Osteocyte (in vitro differentiated cells): ENCODE measurements at places on chromosomes 7 and 10. TPM values are rescaled to one million over a fixed set of nuclear protein-coding genes. Genes with fewer than 3 reads are reported as not detected.

GRCh38 chr7:131020759-131021261 lies 286.8 kb upstream of the KLF14 start:
- no peak for DNase-seq

GRCh38 chr7:49433794-49434193 lies 339.6 kb upstream of the VWC2 start:
- no peak for DNase-seq

- DNase-seq: no peak
These were observed 26.4 kb downstream of the MACC1 start for GRCh38 chr7:20190560-20191390.

- DNase-seq: no peak
These were observed 1.5 kb upstream of the RALA start for GRCh38 chr7:39621784-39622411.

DNA sequence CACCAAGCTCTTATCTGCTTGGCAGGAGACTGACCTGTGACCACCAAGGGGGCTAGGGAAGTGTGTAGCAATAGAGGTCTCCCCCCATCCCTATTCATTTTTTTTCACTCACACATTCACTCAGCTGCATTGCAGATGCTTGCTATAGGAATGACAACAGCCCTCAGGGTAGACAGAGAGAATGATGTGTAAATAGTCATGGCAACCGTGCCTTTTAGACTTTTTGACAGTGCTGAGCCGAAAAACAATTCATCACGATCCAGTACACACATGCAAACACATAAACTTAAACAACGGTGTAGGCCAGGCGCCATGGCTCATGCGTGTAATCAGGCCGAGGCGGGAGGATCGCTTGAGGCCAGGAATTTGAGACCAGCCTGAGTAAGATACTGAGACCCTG lies 7.6 kb upstream of the ELN start:
- DNase-seq: no peak

DNA sequence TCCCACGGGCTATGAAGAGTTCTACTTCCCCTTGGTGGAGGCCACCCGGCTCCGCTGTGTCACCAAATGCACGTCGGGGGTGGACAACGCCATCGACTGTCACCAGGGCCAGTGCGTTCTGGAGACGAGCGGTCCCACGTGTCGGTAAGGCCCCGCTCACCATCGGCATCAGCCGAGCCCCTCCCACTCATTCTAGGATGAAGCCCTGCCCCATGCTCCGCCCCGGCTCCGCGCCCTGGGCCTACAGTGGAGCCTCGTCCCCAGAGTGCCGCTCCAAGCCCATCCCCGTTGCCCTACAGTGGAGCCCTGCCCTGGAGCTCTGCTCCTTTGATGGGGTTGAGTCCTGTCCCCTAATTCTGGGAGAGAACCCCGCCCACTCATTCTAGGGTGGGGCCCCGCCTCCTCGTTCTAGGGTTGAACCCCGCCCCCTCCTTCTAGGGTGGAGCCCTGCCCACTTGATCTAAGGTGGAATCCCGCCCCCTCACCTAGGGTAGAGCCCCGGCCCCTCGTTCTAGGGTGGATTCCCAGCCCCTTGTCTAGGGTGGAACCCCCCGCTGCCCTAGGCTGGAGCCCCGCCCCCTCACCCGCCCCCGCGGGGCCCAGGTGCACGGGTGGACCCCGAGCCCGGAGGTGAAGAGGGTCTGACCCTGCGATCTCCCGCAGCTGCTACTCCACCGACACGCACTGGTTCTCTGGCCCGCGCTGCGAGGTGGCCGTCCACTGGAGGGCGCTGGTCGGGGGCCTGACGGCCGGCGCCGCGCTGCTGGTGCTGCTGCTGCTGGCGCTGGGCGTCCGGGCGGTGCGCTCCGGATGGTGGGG lies 3.4 kb upstream of the MUC12 start:
- DNase-seq: peak; percentile 93

DNA sequence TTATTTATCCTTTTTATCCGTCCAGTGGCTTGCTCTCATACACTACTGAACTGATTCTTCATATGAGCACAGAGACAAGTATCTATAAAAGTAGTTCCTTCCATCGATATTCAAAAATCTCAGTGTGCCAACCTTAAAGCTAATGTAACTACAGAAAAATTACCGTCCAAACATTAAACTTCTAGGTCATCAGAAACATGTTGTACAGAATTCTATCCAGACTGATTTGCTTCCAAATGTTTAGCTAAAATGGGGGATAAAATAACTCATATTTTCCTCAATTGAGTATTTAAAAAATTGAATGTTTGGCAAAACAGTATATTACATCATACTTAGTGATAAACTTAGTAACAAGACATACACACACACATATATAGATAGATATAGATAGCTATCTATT lies 584.7 kb upstream of the SEMA3D start:
- no peak for DNase-seq

- DNase-seq: peak; percentile 97
These were observed at the start of gene SEMA3C for GRCh38 chr7:80918909-80919721. TSS of gene SEMA3C (minus strand) at chr7:80919051. CDS start at chr7:80916781, 2,270 bp downstream.

GRCh38 chr7:112635742-112636141 lies 154.5 kb downstream of the TMEM168 start:
- DNase-seq: no peak

GRCh38 chr10:108688314-108688713 lies 1235.0 kb downstream of the XPNPEP1 start:
- DNase-seq: no peak

GRCh38 chr10:118110750-118111149 lies 64.0 kb upstream of the RAB11FIP2 start:
- no peak for DNase-seq

DNA sequence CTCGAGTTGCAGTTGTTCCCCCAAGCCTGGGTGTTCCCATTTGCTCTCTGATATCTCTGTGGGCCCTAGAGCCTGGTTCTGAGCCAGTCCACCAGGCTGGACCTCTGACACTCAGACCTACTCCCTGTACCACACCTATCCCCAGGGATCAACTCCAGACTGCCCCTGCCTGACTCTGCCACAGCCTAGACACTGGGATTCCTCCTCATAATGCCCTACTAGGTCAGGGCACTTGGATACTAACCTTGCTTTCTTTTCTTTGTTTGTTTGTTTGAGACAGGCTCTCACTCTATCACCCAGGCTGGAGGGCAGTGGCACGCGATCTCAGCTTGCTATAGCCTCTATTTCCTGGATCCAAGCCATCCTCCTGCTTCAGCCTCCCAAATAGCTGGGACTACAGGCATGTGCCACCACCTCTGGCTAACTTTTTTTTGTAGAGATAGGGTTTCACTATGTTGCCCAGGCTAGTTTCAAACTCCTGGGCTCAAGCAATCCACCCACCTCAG lies 30.8 kb upstream of the PDCD4 start:
- no peak for DNase-seq

DNA sequence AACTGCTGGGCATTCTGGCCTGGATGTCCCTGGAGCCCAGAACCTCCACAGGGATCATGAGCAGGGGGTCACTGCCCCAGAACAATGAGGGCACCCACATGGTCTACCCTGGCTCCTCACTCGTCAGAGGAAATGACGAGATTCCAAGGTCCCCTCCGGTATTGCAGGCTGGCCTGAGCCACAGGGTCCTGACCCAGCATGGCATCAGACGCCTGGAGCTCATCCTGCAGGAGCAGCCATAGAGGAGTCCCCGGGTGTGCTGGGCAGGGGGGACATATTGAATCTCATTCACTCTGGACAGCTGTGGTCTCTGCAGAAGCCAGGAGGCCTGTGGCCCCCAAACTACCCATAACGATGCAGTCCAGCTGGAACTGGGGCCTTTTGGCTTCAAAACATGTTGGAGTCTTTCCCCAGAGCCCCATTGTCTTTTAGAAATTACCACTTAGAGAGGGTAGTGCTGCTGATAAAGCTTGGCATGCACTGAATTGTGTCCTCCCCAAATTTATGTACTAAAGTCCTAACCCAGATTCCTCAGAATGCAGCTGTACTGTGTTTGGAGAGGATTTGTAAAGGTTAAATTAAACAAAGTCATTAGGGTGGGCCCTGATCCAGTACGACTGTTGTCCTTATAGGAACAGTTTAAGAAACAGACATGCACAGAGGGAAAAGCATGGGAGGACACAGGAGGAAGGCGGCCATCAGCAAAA lies 27.7 kb downstream of the ANXA8 start:
- peak; percentile 73 for DNase-seq

DNA sequence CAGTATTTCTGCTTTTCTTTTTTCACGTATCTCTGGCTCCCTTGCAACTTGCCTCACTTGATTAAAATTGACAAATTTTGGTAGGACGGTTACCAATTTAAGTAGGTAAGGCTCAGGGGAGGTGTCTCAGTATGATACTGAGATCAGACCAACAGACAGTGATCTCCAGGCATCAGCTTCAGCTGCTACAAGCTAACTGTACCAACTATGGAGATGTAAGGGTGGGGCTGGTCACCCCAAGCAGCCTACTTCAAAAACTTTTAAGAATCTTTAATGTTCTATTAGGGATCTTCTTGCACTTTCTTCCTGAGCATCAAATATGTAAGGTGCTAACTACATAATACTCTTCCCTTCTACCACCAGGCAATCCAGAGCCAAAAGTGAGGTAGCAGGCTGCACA lies 26.9 kb downstream of the SLC35B4 start:
- DNase-seq: no peak

Gene CHST12
- total RNA-seq: 28.0 and 30.2 TPM in 2 replicates

Gene ETV1
- 14.5 and 15.2 TPM in 2 replicates for total RNA-seq

Gene TMEM209
- 22.7 and 23.4 TPM in 2 replicates for total RNA-seq

Gene CDH23
- not detected in 2 replicates for total RNA-seq

Gene SGPL1
- total RNA-seq: 58.1 and 60.3 TPM in 2 replicates
